ENCODE measurements at places on chromosomes 2 and 18. TPM values are rescaled to one million over a fixed set of nuclear protein-coding genes. Genes with fewer than 3 reads are reported as not detected.

GRCh38 chr2:237171396-237171795, 85.7 kb downstream of the COPS8 start:
- H3K4me3 ChIP-seq = no peak overlapping the region
- H3K4me1 ChIP-seq = peaks cover 4% of the 10 kb centered on the region
- H3K36me3 ChIP-seq = no peaks in the 10 kb centered on the region
- peak overlapping the region; percentile 70 for H3K27ac ChIP-seq
- DNase-seq = no peak
- H3K27me3 ChIP-seq = no peaks in the 10 kb centered on the region

DNA sequence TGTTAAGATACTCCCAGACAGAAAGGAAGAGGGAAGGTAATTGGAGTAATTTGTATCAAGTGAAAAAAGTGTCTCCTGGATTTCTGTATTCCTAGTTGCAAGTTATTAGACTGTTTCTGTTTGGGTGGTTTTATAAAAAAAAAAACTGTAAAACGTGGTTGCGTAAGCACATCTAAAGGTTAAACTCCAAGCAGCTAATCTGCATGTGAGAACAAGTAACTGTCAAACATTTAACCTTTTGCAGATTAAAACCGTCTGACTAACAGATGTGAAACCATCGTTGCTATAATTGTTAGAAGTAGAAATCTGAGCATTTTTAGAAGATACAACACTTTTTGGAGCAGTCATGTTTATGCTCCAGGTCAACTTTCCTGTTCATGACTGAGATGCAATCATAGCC, 72.3 kb downstream of the AFF3 start:
- H3K27ac ChIP-seq = no peak overlapping the region
- H3K27me3 ChIP-seq = no peaks in the 10 kb centered on the region
- DNase-seq = no peak
- no peaks in the 10 kb centered on the region for H3K36me3 ChIP-seq

GRCh38 chr18:31553800-31554199, 37.9 kb upstream of the TTR start:
- H3K27ac ChIP-seq = no peak overlapping the region
- DNase-seq = no peak
- H3K4me1 ChIP-seq = no peaks in the 10 kb centered on the region

- H3K36me3 ChIP-seq = no peaks in the 10 kb centered on the region
- DNase-seq = no peak
- H3K27me3 ChIP-seq = no peaks in the 10 kb centered on the region
- no peak overlapping the region for H3K4me3 ChIP-seq
- peaks cover 19% of the 10 kb centered on the region for H3K4me1 ChIP-seq
Measured at GRCh38 chr2:112790305-112790704, 6.0 kb upstream of the IL1A start.

DNA sequence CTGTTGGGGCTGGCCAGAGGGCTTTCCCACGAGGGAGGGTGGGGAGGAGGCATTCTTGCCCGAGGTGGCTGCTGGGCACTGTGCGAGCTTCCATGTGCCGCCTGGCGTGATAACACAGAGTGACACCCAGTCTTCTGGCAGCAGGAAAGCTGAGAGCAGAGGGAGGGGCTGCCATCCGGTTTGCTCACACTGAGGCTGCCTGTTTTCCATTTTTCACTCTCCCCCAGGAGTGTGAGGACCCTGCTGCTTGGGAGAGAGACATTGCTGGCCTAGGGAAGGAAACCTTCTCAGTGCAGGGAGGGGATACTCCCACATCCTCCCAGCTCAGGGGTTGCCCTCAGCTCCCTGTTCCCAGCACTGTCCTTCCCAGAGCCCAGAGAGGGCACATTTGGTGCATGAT, 73.1 kb downstream of the INHBB start:
- peaks cover 39% of the 10 kb centered on the region for H3K27me3 ChIP-seq
- H3K36me3 ChIP-seq = no peaks in the 10 kb centered on the region
- no peak overlapping the region for H3K27ac ChIP-seq

- peak overlapping the region; percentile 86 for H3K27ac ChIP-seq
- H3K4me1 ChIP-seq = peaks cover 62% of the 10 kb centered on the region
- DNase-seq = peak; percentile 52
Measured at GRCh38 chr2:130387071-130387400, 31.2 kb downstream of the PTPN18 start.

DNA sequence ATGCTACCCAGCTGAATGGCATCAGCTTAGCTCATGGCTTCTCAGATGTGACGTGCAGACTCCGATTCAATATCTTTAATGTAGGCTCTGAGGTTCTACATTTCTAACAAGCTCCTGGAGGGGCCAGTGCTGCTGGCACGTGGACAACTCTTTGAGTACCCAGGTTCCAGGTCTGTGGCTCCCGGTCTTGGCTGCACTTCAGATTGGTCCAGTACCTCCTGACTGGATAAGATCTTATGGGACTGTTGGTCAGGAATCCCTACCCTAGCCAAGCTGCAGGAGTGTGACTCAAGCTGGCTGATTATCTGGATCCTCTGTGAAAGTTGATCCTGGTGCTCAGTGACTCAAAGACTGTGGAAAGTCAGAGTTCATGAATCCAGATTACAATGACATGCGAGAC, 222.1 kb downstream of the ANKRD30B start:
- H3K4me1 ChIP-seq = no peaks in the 10 kb centered on the region
- no peak for DNase-seq
- peaks cover 28% of the 10 kb centered on the region for H3K27me3 ChIP-seq
- no peak overlapping the region for H3K4me3 ChIP-seq

Gene LYPD6
- total RNA-seq = 0.08 TPM

Gene COL4A3
- total RNA-seq = 4.4 TPM

Gene KCNK3
- 3.2 TPM for total RNA-seq

Gene FBXO36
- total RNA-seq = 0.58 TPM

Measured in left ventricle myocardium inferior (tissue), 1 donor.